ENCODE measurements at places on chromosomes 6 and 20. TPM values are rescaled to one million over a fixed set of nuclear protein-coding genes. Genes with fewer than 3 reads are reported as not detected.

Gene SH3BGRL2
- 0.98 TPM for total RNA-seq

DNA sequence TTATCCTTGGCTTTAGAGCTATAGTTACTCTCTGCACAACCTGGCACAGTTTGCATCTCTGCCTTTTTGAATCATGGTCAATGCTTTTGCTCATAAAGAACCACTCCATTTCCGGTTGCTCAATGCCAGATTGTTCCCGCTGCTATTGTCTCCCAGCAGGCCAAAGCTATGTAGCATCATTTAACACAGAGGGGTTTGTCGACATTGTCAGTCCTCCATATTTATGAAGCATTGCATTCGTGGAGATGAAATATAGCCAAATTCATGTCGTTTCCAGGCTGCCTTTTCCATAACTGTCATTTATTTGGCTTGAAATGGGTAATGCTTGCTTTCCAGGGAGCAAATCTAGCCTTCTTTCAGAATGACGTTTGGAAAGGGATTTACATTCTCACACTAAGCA, 598.8 kb downstream of the EPHA7 start:
- DNase-seq, result no peak

Gene ATP5F1E
- 107 TPM for total RNA-seq

GRCh38 chr20:63114006-63114692, 101.8 kb downstream of the YTHDF1 start:
- no peak for DNase-seq

Gene ABT1
- 35.1 TPM for total RNA-seq

Gene CDH26
- 0.27 TPM for total RNA-seq

Gene SLC16A10
- 5.9 TPM for total RNA-seq

DNA sequence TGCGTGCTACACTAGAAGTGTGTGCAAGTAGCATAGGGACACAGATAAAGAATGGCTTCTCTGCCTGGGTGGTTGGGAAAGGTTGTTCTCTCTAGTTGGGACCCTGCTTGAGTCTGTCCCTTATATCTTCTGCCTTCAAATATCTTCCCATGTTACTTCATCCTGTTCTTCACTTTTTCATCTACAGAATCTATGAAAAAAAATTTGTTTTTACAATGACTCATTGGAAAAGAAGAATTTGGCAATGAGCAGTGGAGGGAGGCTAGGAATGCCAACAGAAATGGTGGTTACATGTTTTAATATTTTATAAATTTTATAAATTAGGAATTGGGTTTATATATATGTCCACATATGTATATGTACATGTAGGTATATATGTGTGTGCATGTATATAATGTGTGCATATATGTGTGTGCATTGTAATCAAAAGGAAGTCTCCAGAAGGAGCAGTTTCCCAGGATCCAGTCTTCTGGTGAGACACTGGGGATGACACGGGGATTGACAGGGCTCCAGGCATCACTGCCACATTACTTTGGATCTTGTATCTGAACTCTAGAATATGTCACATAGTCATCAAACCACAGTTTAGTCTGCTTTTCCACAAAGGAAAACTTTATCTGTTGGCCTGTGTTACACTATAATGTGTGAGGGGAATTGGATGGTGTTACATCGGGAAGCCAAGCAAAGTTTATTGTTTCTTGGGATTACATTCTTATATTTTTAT, 75.3 kb upstream of the RIPOR2 start:
- DNase-seq, result no peak

GRCh38 chr6:151263967-151264366, 24.2 kb downstream of the AKAP12 start:
- no peak for DNase-seq

Gene ADGB
- not detected for total RNA-seq

GRCh38 chr6:167805349-167806060, 21.2 kb upstream of the AFDN start:
- DNase-seq, result no peak

DNA sequence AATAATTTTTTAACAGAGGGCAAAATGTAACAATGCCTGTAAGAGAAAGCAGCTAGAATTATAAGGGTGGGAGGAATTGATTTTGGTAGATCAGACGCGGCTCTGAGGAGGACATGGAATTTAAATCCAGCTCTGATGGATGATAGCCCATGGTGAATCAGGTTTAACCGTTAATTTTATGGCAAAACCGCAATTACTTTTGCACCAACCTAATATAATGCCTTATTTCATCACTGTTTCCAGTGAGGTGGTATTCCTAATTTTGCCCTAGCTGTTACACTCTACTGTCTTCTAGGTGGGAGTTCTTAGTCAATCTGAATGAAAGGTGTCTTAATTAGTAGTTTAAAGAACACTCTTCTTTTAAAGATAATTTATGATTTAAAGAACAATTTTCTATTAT, 198.3 kb upstream of the SMLR1 start:
- DNase-seq, result no peak

GRCh38 chr6:170271771-170272314, 19.0 kb downstream of the DLL1 start:
- DNase-seq, result no peak

- DNase-seq, result no peak
These were observed 31.4 kb upstream of the SIRPG start for GRCh38 chr20:1688886-1689538.

DNA sequence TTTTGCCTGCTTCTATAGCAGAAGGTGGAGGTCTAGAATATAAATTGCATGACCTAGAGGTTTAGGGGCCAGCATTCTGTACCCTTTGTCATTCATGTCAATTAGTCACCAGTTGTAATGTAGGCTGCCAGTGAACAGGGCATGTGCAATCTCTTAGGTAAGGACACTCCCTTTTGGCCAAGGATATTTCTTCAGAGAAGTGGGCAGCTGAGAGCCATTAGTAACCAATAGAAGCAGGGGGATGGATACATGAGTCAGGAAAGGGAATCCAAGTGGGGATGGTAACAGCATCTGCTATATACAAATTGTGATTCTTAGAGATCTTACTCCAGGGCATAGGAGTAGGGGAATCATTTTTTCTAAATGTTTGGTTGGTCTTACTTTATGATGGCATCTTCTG, 494.2 kb upstream of the JAG1 start:
- DNase-seq, result no peak

DNA sequence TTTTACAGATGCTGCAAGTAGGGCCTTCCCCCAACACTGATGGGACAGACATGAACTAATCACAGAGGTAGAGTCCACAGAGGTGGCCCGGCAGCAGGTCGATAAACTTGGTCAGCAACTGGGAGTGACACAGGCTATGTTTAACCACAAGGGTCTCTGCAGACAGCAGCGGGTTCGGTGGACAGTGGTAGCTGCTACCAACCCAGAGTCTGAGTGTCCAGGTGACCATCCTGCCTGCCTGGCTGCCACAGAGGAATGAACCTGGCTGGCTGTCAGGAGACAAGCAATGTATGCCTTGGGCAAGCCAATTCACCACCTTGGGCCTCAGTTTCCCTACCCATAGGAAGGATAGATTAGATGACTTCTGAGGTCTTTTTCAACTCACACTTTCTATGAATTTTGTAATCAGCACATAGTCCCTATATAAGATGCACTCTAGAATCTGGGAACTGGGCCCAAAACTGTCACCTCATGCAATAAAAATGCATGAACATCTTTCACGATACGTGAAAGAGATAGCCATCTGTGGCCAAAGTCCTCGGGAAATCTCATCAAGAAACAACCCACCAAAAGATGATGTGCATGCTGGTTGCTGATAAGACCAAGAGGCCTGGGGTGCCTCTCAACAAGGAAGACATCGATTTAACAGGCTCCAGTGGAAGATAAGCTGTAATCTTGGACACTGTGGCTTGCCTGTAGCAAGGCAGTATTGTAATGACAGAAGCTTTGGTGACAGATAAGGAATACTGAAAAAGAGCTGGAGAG, 30.5 kb downstream of the MDGA1 start:
- no peak for DNase-seq

GRCh38 chr6:18177286-18177965, 22.2 kb downstream of the KDM1B start:
- DNase-seq, result no peak

DNA sequence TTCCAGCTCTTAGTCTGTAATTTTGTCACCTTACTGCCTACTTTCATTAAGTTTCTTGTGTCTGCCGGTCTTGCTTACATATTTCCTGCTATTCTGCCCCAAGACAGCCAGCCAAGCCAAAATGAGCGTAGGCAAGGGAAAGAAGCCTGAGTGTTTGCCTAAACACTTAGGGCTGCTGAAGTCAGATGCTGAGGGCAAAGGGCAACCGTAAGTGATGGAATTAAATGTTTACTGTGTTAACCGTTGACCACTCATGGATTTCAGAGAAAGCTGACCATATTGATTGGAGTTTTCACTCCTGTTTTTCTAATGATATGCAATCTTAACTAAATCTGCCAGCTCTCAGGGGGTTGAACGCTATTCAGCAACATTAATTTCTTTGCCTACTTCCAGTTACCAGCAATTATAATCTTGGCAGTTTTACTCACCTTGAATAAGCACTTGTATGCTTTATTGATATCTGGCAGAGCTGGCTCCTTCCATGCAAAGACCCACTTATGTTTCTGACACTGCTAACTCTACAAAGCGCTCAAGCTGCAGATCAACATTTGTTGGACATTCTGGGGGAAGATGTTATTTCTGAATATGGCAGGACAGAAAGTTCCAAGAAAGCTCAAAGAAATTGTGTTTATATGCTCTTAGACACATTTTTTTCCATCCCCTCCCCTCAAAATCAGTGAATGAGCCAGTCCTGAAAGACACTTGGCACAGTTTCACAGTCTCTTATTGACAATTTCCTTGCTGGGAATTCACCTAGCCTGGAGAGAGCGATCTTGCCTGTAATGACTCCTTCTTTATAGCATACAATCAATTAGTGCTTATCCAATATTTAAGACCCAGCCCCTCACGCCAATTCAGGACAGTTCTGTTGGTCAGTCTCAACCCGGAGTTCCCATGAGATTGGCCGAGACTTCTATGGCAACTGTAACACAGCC, 183.8 kb downstream of the PLCB1 start:
- no peak for DNase-seq

All from SK-MEL-5 (cell line).